ENCODE measurements at places on chromosomes 5 and 9. TPM values are rescaled to one million over a fixed set of nuclear protein-coding genes. Genes with fewer than 3 reads are reported as not detected.

The CLTB gene
- 47.6 TPM for total RNA-seq

The RNF183 gene
- not detected for total RNA-seq

The PTGDS gene
- 11.9 TPM for total RNA-seq

The LCN15 gene
- not detected for total RNA-seq

The FOXD4L6 gene
- total RNA-seq, result 1.3 TPM

The TMEM171 gene
- 0.94 TPM for total RNA-seq

The FAM221B gene
- not detected for total RNA-seq

The PCDHGA5 gene
- 17.8 TPM for total RNA-seq

The PHAX gene
- 70.4 TPM for total RNA-seq

The CENPH gene
- total RNA-seq, result 11.9 TPM

The PCDHGB3 gene
- total RNA-seq, result 31.0 TPM

The ACTL7A gene
- not detected for total RNA-seq

The IRX2 gene
- total RNA-seq, result not detected

The LRRC70 gene
- 8.5 TPM for total RNA-seq

The CD72 gene
- total RNA-seq, result not detected

The SLC1A3 gene
- total RNA-seq, result 231 TPM

The OR1L6 gene
- not detected for total RNA-seq

The ITK gene
- not detected for total RNA-seq
